ENCODE measurements at places on chromosomes 12 and 14. TPM values are rescaled to one million over a fixed set of nuclear protein-coding genes. Genes with fewer than 3 reads are reported as not detected.

The AMHR2 gene
- not detected for total RNA-seq

The RBP5 gene
- total RNA-seq: 0.26 TPM

The EID3 gene
- total RNA-seq: 11.5 TPM

- H3K27me3 ChIP-seq: no peaks in the 10 kb centered on the region
- no peak for DNase-seq
- H3K4me3 ChIP-seq: no peak overlapping the region
- H3K36me3 ChIP-seq: no peaks in the 10 kb centered on the region
Measured at GRCh38 chr14:94088516-94088915, 7.4 kb downstream of the IFI27L1 start.

DNA sequence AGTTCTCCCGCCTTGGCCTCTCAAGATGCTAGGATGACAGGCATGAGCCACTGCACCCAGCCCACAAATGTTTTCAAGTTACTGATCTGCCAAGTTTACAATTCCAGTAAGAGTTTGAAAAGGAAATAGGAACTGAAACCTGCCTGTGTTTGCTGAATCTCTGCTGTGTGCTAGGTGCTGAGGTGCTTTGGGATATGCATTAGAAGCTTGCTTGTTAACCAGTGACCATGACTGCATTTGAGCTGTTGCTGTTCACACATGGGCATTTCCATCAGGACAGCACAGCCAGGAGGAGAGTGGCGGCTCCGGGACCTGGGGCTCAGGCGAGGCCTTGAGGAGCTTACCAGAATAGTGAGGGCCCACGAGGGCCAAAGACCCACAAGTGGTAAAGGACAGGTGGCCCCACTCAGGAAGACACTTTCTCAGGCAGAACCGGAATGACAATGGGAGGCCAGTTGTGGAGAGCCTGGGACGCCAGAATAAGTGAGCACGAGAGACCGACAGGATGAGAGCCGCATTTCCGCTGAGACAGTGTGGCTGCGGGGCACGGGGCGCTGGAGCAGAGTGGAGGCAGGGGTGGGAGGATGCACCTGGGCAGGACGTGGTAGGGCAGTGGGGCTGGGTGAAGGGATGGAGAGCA, 54.5 kb upstream of the MMP17 start:
- peaks cover 15% of the 10 kb centered on the region for H3K36me3 ChIP-seq
- peak overlapping the region; percentile 12 for H3K27ac ChIP-seq
- no peak overlapping the region for H3K4me3 ChIP-seq
- peaks cover 18% of the 10 kb centered on the region for H3K4me1 ChIP-seq
- H3K27me3 ChIP-seq: no peaks in the 10 kb centered on the region

- H3K27ac ChIP-seq: no peak overlapping the region
- H3K4me3 ChIP-seq: no peak overlapping the region
- no peak for DNase-seq
- H3K36me3 ChIP-seq: no peaks in the 10 kb centered on the region
Measured at GRCh38 chr14:76752744-76753143, 8.5 kb upstream of the VASH1 start.

DNA sequence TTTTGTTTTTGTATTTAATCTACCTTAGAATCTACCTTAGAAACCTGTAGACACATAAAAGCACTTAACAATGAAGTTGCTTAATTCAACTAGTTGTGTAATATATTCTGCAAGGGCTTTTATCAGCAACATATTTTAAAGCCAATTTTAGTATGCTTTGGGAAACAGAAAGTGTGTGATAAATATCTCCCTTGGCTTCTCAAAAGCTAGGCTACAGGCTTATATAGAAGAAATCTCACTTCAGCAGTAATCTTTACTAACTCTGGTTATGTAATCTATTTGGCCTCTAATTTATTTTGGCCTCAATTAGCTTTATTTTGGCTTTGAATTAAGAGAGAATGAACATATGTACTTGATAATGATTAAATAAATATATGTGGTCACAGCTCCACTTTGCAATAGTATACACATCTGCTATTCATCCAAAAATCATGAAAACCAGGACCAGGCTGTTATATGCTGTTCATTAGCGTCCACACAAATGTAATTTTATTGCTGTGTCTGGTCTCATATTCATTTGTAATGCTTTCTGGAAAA, 37.2 kb downstream of the LRP6 start:
- DNase-seq: no peak
- no peaks in the 10 kb centered on the region for H3K4me1 ChIP-seq
- no peak overlapping the region for H3K27ac ChIP-seq
- no peaks in the 10 kb centered on the region for H3K27me3 ChIP-seq
- H3K36me3 ChIP-seq: no peaks in the 10 kb centered on the region

DNA sequence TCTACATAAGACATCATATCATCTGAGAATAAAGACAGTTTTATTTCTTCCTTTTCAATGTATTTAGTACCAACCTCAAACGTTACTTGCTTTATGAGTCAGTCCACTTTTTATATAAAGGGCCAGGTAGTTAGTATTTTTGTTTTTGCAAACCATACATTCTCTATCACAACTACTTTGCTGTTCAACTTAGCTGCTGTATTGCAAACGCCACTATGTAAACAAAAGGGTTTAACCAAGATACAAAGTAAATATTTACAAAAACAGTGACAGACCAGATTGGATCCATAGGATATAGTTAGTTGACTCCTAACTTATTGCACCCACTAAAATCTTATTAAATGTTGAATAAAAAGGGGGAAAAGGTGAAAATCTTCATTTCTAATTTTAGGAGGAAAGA, 87.7 kb upstream of the FOXG1 start:
- no peak overlapping the region for H3K4me3 ChIP-seq
- no peak for DNase-seq
- H3K36me3 ChIP-seq: no peaks in the 10 kb centered on the region
- H3K27ac ChIP-seq: no peak overlapping the region
- H3K4me1 ChIP-seq: no peaks in the 10 kb centered on the region

DNA sequence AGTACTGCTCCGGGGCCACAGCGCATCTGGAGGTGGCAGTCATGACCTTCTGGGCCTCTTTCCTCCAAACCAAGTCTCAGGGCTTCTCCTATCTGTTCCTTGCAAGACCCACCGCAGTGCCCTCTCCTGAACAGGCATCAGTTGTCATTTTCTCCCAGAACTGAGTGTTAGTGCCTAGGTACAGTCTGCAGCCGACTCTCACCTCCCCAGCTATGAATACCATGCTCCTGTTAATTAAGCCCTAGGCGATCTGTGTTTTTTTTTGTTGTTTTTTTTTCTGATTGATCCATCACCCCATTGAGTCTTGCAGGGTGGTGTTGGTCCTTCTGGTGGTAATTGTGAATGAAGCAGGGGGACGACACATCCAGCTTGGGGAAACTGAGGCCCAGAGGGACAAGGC, 47.5 kb upstream of the DLK1 start:
- H3K27ac ChIP-seq: no peak overlapping the region
- DNase-seq: no peak
- H3K36me3 ChIP-seq: no peaks in the 10 kb centered on the region

GRCh38 chr12:57368349-57369095, 62.3 kb downstream of the R3HDM2 start:
- H3K27ac ChIP-seq: no peak overlapping the region
- no peaks in the 10 kb centered on the region for H3K27me3 ChIP-seq
- DNase-seq: no peak
- peaks cover 9% of the 10 kb centered on the region for H3K36me3 ChIP-seq

GRCh38 chr12:104669851-104670337, 213.1 kb downstream of the CHST11 start:
- H3K4me3 ChIP-seq: no peak overlapping the region
- H3K27ac ChIP-seq: no peak overlapping the region
- peaks cover 17% of the 10 kb centered on the region for H3K4me1 ChIP-seq
- H3K27me3 ChIP-seq: no peaks in the 10 kb centered on the region
- peak; percentile 7 for DNase-seq
- no peaks in the 10 kb centered on the region for H3K36me3 ChIP-seq

DNA sequence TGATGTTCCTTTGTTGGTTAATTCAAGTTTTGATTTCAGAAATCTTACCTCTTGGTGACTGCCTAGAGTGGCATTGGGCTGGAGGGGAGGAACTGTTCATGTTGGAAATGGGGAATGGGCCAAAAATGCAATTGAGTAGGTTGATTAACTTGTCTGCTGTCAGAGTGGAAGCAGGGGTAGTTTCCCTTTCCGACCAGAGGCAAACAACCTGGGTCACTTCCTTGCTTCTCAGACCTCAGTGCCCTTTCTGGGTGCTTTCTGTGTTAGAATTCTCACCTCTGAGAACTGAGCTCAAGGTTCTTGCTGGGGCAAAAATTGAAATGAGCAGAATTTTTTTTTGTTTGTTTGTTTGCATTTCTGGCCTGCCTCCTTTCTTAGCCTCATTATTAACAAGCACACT, 2.3 kb upstream of the M6PR start:
- H3K4me3 ChIP-seq: peak overlapping the region; percentile 84
- DNase-seq: peak; percentile 31
- no peaks in the 10 kb centered on the region for H3K27me3 ChIP-seq
- peak overlapping the region; percentile 97 for H3K27ac ChIP-seq
- no peaks in the 10 kb centered on the region for H3K36me3 ChIP-seq

- H3K27ac ChIP-seq: no peak overlapping the region
- H3K4me3 ChIP-seq: no peak overlapping the region
- H3K27me3 ChIP-seq: no peaks in the 10 kb centered on the region
Measured at GRCh38 chr14:103488960-103489359, 33.7 kb downstream of the CKB start.

DNA sequence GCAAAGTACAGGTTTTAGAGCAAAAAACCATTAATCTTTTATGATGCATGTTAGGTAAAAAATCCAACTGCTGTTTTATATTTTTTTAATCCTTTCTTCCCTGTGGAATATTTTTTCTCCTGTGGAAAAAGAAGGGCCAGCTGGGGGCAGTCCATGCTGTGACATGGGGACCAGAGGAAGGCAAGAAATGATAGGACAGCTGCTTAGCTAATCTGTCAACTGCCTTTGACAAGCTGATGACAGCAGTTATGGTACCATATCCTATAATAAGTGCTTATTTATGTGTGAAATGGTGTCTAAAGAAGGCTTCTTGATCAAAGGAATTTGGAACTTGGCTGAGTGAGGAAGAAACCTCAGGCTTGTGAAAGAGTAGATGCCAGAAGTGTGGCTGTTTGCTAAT, 452.4 kb upstream of the NOVA1 start:
- no peaks in the 10 kb centered on the region for H3K36me3 ChIP-seq
- no peak for DNase-seq
- no peak overlapping the region for H3K4me3 ChIP-seq
- H3K27ac ChIP-seq: no peak overlapping the region
- H3K27me3 ChIP-seq: no peaks in the 10 kb centered on the region

DNA sequence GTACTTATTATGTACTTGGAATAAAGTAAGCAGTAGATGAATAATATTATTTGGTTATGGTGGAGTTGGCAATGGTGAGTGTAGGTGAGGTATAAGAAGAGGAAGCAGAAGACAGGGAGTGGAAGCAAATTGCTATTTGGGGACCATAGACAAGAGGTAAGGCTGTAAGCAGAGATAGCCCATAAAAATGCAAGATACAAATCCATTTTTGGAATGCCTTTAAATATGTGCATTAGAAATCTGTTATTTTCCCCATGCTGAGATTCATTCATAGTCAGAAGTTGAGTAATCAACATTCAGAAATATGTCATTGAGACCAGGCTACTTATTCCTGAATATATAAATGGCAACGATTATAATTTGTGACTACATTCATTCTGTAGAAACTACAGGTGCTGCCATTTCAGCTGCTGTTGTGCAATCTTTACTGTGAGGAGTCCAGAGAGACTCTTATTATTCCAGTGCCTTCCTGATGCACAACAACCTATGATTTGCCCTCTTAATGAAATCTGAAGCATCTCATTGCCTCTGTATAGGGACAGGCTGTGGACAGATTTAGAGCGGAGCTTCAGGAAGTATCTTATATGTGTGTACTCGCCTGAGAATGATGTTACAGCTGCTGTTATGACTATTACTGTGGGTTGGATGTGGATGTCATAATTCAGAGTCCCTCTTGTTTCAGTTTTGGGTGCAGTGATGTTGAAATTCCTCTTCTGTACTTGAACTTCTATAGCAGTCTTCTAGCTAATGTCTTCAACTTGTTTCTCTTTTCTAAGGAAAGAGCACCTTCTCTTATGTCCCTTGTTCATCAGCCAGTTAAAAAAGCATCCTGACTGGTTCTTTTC, 173.8 kb downstream of the NAV3 start:
- no peaks in the 10 kb centered on the region for H3K4me1 ChIP-seq
- no peak overlapping the region for H3K27ac ChIP-seq
- no peak overlapping the region for H3K4me3 ChIP-seq
- no peaks in the 10 kb centered on the region for H3K27me3 ChIP-seq

DNA sequence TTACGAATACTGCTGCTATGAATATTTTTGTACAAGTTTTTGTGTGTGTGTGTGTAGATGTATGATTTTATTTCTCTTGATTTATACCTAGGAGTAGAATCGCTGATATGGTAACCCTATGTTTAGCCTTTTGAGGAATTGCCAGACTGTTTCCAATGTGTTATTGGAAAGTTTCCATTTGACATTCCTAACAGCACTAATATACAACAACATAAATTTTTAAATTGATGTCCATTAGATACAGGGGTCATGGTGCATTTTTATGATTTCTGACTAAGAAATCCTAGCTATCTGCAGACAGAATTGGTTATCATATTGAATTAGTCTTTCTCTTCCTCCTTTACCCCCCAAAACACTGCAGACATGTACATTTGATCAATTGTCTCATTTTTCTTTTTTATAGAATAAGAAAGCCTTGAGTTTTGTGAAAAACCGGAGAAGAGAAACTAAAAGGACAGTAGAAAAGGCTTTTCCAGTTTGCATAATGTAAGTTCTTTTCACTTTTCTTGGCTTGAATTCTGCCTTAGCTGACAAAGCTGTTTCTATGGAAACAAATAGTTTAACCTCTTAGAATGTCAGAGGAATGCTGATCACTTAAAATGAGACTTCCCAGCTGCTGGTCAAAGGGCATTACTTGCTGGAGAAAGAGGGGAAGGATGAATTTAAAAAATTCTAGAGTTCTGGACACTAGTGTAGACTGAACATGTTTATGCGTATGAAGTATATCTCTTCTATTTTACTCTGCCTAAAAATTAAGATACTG, 28.2 kb downstream of the PALS1 start:
- DNase-seq: no peak
- H3K27ac ChIP-seq: no peak overlapping the region
- no peaks in the 10 kb centered on the region for H3K27me3 ChIP-seq
- no peaks in the 10 kb centered on the region for H3K4me1 ChIP-seq

DNA sequence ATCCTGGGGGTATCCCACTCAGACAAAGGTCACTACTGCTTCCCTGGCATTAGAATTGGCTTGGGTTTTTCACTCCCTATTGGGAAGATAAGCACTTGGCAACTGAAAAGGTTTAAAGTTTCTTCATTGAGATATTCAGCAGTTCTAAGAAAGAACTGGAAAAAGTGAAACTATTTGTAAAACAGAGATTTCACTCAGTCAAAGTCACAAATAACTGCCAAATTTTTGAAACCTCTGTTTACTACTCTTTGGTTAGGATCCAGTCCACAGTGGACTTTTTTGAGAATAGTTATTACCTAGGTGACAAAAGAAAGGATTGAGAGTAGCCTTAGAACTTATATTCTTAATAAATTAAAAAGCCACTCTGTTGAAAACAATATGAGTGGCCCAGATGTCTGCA, 84.8 kb downstream of the FIGNL2 start:
- no peaks in the 10 kb centered on the region for H3K36me3 ChIP-seq
- DNase-seq: no peak
- H3K4me3 ChIP-seq: no peak overlapping the region
